Adrenal gland (tissue), 19 donors: ENCODE measurements at places on chromosomes 6 and 20.

- no peak for DNase-seq
Measured at GRCh38 chr6:12577124-12577850, 139.3 kb upstream of the PHACTR1 start.

DNA sequence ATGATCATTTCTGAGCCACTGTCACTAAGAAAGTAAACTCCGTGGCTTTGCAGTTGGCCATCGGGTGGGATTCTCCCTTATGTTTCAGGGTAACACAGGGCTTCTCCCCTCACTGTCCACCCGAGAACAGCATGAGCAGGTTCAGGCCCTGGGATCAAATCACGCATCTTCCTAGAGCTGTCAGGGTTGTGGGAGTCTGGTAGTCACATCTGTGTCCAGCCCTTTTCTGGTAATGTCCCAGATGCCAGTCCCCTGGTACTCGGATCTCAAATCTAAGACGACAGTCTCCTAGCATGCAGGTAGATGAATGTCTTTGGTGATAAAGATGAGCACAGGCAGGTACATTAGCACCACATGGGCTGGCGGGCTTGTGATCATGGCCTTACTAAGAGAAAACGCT lies 4.8 kb downstream of the PXDC1 start:
- no peak for DNase-seq

- DNase-seq = no peak
Measured at GRCh38 chr6:30570740-30571074, 535 bp upstream of the ABCF1 start.

GRCh38 chr6:53189554-53189953 lies 40.9 kb upstream of the GCM1 start:
- no peak for DNase-seq

DNA sequence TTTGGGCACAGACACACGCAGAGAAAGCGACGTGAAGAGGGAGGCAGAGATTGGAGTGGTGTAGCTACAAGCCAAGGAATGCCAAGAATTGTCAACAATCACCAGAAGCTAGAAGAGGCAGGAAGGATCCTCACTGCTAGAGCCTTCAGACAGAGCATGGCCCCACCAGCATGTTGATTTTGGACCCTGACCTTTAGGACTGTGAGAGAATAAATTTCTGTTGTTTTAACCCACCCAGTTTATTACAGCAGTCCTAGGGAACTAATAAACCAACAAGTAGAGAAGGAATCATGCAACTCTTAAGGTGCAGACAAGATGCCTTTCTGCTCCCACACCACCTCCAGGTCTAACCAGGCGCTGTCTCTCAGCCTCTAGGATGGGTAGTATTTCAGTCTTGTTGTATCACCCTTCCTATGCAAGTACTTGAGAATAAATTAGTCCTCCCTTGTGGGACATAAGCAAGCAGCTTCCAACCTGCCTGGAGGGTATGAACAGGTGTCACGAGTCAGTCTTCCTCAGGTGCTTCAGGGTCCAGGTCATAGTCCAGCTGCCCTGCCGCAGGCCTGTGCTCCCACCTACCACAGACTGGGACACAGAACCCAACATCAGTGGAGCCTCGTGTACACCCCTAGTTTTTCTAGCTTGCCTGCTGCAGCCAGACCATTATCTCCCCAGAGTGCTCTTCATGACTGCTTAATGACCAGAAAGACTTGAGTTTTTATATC lies 46.4 kb upstream of the CCN2 start:
- no peak for DNase-seq

DNA sequence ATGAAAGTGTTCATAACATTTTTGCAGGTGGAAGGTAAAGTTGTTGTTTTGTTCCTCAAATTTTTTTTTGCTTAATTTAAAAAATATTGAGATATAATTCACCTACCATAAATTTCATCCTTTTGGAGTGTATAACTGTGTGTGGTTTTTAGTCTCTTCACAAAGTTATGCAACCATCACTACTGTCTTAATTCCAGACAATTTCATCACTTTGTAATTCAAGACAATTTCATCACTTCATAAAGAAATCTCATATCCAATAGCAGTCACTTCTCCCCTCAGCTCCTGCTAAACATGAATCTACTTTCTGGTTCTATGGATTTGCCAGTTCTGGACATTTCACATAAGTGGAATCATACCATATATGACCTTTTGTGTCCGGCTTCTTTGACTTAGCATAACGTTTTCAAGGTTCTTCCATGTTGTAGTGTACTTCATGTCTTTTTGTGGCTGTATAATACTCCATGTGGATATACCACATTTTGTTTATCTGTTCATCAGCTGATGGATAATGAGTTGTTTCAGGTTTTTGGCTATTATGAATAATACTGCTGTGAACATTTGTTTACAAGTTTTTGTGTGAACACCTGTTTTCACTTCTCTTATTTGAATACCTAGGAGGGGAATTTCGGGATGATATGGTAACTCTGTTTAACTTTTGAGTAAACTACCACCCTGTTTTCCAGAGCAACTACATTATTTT lies 18.8 kb downstream of the ZFAND3 start:
- DNase-seq = no peak

- no peak for DNase-seq
Measured at GRCh38 chr6:40348591-40348990, 238.6 kb downstream of the LRFN2 start.

DNA sequence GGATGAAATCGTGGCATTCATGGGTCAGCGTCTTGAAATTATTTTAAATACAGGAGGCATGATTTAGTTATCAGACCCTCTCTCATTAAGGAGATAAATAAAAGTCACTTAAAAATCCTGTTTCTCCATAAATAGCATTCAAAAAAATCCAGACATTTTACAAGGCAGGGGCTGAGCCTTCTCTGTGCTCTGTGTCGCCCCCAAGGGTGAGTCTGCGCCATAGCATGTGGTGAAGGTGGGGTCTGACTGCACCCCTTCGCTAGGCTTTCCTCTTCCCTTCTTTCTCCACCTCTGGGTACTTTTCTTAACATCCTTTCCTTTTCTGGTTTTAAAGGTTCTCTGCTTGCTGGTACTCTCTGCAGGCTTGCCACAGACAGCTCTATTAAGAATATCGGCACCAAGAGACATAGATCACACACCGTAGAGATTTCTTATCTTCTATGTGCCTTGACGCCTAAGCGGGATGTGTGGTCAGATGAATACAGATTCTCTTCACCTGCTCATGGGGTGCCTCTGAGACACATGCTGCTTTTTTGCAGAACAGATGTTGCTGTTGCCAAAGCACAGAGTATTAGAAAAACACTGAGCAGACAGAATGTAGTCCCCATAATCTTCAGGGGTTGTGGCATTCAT lies 20.1 kb upstream of the FAM209A start:
- DNase-seq = no peak

DNA sequence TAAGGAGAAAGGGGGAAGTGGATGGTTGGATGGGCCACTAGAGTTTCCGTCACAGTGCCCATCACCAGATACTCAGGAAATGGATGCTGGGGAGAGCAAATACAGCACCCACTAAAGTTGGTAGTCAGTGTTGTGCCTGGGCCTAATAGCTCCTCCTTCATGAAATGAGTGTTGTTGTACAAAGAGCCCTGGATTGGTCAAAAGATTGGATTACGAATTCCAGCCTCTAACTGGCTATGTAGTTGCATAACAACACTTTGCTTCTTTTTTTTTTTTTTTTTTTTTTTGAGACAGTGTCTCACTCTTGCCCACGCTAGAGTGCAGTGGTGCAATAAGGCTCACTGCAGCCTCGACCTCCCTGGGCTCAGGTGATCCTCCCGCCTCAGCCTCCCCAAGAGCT lies 27.4 kb downstream of the KCNG1 start:
- no peak for DNase-seq

GRCh38 chr6:147990159-147990558 lies 352.5 kb upstream of the SASH1 start:
- DNase-seq = no peak

DNA sequence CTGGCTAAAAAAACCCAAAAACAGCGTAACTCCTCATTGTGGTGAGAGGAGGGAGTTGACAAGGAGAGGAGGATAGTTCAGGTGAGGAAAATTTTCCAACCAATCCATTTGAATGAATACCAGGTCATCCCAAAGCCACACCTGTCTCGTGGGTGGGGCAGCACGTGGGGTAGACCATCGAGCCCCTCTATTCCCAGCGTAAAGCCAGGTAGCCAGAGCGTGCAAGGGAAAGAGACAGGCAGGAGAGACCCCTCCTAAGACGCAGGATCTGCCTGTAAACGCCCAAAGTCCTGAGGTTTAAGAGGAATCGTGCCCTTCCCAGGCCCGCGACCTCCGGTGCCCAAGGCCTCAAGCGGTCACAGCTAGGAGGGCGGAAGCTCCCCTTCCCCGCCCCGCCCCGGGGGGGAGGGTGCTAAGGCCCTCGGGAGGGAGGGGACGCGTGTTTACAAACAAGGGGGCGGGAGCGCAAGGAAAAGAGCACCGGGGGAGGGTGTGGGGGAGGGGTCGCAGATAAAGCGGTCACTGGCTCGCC lies 712 bp downstream of the RXRB start:
- DNase-seq = no peak

DNA sequence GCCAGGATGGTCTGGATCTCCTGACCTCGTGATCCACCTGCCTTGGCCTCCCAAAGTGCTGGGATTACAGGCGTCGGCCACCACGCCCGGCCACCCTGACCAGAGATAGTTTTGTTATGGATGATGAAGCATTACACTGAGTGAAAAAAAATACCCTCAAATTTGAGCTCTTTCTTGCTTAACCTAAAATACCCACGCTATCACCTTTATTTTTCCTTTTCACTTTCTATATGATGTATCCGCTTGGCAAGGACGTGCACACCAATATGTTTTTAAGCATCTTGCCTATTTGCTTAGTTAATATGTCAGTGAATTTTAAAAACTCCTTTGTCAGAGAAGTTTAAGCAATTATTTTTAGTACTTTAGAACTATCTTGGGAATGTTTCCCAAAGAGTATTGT lies 150.4 kb downstream of the INSM1 start:
- DNase-seq = no peak

DNA sequence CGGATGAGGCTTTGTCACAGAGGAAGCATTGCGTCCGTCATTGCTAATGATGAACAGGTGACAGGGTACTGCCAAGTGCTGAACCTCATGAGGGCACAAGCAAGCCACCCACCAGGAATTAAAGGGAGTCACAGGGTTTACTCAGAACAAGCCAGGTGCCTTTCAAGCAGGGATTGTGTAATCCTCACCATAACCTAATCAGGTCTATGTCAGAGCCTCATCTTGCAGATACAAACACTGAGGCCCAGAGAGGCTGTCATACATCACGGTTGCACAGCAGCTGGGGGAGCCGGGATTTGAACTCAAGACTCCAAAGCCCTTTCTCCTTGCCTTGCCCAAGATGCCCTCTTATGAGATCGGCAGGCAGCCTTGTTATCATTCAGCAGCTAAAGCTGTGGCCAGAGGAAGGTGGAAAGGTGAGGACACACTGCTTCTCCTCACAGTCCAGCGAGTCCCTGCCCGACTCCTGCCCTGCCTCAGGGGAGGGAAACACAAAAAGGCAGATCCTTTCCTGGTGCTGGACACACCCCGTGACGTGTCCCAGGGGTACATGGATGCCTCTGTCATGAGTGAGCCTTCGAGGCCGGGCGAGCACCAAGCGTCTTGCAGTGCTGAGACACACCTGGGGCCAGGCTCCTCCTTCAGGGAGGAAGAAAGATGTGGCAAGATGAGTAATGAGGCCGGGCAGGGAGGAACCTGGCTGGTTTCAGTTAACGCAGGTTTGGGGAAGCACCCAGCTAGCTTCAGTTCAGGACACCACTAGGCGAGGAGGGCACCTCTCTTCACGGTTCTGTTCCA lies 214.9 kb downstream of the LY86 start:
- DNase-seq = no peak

DNA sequence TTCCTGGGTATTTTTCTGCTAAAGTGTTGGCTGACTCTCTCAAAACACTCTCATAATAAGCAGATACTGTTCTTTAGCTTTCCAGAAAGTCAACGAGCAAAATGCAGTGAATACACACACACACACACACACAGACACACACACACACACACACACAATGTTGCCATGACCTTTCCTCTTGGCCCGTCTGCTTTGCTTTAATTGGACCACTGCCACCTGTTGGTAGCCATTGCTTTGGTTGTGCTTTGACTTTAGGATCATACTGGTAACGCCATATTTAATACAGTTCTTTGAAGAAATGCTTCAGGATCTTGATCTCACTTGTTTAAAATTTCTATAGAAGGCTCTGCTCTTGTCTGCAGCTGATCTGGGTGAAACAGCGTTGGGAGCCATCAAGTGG lies 4.4 kb downstream of the FIG4 start:
- DNase-seq = no peak

DNA sequence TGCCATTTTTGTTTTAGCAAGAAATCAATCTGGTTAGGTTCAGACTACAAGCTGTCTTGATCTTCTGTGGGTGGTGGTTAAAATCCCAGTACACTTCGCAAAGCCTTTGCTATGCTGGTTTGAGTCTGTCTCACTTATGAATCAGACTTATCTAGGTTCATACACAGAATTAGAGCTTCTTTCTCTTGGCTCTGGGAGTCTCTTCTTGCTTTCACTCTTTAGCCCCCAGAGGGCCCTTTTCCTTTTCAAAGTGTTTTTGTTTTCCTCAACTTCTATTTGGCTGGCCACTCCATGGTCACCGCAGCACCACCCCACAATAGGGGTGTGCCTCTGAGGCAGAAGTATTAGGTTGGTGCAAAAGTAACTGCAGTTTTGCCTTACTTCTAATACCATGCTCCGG lies 21.3 kb downstream of the ECI2 start:
- no peak for DNase-seq

GRCh38 chr20:38670786-38671185 lies 53.5 kb upstream of the SLC32A1 start:
- DNase-seq = no peak

GRCh38 chr6:92577077-92577719 lies 842.2 kb downstream of the EPHA7 start:
- no peak for DNase-seq

- DNase-seq = no peak
Measured at GRCh38 chr20:14860410-14860814, 523.0 kb upstream of the FLRT3 start.

- DNase-seq = no peak
Measured at GRCh38 chr6:373773-374724, 17.5 kb upstream of the IRF4 start.

DNA sequence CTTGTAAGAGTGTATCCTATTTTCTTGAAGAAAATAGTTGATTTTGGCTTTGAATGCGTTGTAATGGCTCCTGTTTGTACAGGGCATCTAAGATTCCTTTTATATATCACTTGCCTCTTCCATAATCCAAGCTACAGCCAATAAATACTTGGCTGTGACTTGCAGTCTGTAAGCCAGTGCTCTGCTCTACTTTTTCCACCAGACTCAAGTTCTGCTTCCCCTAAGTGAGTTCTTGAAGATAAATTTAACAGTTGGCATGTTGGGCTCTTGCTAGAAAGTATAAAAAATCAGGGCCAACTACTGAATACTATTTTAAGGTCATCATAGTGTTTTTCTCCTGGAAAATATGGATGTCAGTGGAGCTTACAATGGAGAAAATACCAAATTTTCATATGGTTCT lies 36.5 kb upstream of the SCGN start:
- no peak for DNase-seq

- no peak for DNase-seq
Measured at GRCh38 chr6:132973514-132973993, 159.2 kb downstream of the RPS12 start.

- no peak for DNase-seq
Measured at GRCh38 chr20:15251171-15251570, 913.8 kb upstream of the FLRT3 start.

- no peak for DNase-seq
Measured at GRCh38 chr6:52635049-52635577, 35.8 kb upstream of the TMEM14A start.

- no peak for DNase-seq
Measured at GRCh38 chr6:125094563-125094962, 59.0 kb upstream of the TPD52L1 start.

- no peak for DNase-seq
Measured at GRCh38 chr6:118679327-118679901, 28.0 kb upstream of the CEP85L start.

GRCh38 chr20:61807471-61808160 lies 258.1 kb downstream of the TAF4 start:
- no peak for DNase-seq
